ENCODE measurements at places on chromosomes 5 and 9. TPM values are rescaled to one million over a fixed set of nuclear protein-coding genes. Genes with fewer than 3 reads are reported as not detected.

The SHLD3 gene
- polyA plus RNA-seq = 3.9 TPM

The DAB2IP gene
- 40.0 TPM for polyA plus RNA-seq

The EQTN gene
- 0.77 TPM for polyA plus RNA-seq

The AGXT2 gene
- 55.8 TPM for polyA plus RNA-seq

All from renal pelvis (tissue), 12 donors.